Right renal pelvis (tissue), 4 donors: ENCODE measurements at places on chromosomes 2 and 18.

DNA sequence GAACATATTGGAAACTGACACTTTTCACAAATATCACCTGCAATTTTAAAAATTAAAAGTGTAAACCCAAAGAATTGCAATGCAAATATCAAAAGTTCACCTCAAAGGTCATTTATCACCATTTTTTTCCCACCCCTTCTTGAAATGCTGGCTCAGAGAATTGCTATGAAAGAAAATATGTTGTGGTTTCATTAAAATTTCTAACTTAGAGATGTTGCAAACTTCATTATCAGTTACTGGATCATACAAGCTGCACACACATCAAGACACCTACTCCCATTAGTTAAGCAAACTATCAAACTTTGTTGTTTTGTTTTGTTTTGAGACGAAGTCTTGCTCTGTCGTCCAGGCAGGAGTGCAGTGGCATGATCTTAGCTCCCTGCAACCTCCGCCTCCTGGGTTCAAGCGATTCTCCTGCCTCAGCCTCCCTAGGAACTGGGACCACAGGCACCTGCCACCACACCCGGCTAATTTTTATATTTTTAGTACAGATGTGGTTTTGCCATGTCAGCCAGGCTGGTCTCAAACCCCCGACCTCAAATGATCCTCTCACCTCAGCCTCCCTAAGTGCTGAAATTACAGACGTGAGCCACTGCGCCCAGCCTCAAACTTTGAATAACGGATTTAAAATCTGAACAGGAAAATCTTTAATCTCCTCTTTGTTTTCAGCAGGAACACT lies 37.0 kb downstream of the STK39 start:
- no peak for DNase-seq

GRCh38 chr18:63192885-63193349 lies 126.7 kb downstream of the BCL2 start:
- DNase-seq, result no peak

DNA sequence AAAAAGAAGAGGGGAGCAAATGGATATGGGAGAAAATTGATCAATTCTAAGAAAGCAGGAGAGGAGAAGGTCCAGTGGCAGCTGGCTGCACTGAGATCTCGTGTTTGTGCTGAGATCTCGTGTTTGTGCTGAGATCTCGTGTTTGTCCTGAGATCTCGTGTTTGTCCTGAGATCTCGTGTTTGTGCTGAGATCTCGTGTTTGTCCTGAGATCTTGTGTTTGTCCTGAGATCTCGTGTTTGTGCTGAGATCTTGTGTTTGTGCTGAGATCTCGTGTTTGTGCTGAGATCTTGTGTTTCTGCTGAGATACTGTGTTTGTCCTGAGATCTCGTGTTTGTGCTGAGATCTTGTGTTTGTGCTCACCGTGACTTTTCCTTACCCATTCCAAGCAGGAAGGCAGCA lies 254.4 kb downstream of the BCL2 start:
- no peak for DNase-seq

DNA sequence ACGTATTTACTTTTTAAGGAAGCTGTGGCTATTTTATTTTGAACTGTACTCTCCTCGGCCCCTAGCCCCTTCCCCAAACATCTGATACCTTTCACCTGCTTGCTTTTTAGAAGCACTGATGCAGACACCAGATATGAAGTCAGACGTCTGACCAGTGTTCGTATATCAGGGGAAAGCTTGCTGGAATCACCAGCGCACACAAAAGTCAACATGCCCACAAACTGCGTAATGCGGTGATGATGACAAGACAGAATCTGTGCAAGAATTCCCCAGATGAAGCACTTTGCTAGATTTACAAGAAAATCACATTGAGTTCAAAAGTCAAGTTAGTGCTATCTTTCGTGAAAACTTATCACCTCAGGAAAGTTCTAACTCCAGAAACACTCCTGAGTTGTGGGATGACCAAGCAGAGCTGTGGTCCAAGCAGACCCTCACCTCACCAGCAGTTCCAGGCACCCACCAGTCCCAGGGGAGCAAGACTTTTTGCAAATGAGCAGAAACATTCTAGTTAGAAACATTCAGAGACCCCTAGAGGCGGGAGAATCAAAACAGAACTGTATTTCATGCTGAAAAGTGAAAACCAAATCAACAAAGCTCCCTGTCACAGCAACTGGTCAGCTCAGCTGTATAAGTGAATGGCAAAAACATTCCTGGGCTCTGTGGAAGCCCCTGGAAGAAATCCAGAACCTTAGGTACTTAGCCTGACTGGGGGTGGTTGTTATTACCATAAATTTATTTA lies 55.7 kb downstream of the INO80C start:
- DNase-seq, result no peak
